ENCODE measurements at places on chromosomes 16 and 17.

DNA sequence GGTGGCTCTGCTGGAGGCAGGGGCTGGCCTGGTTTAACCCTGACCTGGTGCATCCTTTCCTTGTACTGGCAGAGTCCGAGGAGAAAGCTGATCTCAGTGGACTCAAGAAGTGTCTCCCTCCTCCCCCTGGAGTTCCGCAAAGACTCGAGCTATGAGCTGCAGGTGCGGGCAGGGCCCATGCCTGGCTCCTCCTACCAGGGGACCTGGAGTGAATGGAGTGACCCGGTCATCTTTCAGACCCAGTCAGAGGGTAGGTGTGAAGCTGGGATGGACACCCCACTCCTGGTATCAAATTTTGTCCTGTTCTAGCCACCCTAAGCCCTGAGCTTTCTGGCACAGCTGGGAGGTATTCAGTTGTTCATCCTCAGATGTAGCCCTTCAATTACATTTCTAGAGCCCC, 42.5 kb downstream of the IL21R start:
- no peak for DNase-seq

DNA sequence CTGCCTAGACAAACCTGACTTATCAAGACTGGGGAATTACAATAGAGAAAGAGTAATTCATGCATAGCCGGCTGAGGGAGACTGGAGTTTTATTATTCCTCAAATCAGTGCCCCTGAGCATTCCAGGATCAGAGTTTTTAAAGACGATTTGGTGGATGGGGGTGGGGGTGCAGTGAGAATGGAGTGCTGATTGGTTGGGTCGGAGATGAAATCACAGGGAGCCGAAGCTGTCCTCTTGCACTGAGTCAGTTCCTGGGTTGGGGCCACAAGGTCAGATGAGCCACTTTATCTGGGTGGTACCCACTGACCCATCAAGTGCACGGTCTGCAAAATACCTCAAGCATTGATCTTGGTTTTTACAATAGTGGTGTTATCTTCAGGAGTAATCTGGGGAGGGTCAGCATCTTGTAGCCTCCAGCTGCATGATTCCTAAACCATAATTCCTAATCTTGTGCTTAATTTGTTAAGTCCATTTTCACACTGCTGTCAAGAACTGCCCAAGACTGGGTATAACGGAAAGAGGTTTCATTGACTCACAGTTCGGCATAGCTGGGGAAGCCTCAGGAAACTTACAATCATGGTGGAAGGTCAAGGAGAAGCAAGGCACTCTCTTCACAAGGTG, 69.6 kb downstream of the MARF1 start:
- no peak for DNase-seq

DNA sequence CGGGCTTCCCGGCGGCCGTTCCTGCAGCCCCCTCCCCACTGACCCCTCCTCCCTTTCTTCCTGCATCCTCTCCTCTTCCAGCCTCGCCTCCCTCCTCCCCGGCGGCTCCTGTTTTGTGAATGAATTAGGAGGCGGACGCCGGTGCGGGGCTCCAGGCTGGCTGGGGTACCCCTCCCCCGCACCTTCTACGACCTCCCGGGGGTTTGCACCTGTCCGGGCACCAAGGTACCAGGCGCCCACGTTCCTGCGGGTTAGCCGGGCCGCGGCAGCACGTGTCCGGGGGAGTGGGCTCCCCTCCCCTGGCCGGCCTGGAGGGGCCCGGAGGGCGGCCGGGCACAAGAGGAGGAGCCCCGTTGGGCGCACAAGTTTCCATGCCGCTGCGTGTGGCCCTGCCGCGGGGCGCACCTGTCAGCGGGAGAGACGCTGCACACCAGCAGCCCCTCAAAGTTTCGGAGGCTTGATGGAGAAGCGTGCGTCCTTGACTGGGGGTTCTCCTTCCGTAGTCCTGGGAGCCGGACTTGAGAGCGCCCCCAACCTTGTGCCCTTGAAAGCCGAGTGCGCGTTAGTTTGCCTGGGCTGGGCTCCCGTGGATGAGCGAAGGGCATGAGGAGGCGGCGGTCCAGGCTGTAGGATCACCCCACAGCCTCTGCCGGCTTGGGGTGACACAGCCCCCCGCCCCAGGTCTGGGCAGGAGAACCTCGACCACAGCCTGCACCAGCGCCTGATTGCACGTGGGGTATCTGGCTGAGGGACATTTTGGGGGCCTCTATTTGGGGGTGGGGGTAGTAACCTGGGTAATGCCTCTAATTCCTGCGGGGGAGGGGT, 1.2 kb downstream of the HAS3 start:
- DNase-seq, result no peak

DNA sequence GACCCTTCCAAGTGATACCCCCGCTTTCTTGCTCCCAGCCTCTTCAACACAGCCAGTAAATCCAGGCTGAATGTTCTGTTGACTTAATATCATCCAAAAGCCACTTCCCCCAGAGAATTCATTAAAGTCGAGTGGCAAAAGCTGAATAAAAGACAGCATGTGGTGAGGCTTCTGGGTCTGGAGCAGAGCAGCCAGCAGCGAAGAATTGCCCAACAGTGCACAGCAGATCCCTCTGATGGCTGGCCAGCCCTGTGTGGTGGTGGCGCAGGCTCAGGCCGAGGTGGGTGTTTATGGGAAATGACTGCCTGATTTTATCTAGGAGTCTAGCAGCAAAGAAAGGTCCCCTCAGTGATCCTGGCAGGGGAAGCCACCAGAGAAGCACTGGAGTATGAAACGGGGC, 30.3 kb upstream of the RCVRN start:
- DNase-seq, result no peak

GRCh38 chr17:8192070-8192815, 2.3 kb upstream of the BORCS6 start:
- DNase-seq, result peak; percentile 37

GRCh38 chr17:76523084-76524037, 14.1 kb downstream of the CYGB start:
- DNase-seq, result no peak

GRCh38 chr16:58348986-58349385, 43.3 kb upstream of the GINS3 start:
- no peak for DNase-seq

DNA sequence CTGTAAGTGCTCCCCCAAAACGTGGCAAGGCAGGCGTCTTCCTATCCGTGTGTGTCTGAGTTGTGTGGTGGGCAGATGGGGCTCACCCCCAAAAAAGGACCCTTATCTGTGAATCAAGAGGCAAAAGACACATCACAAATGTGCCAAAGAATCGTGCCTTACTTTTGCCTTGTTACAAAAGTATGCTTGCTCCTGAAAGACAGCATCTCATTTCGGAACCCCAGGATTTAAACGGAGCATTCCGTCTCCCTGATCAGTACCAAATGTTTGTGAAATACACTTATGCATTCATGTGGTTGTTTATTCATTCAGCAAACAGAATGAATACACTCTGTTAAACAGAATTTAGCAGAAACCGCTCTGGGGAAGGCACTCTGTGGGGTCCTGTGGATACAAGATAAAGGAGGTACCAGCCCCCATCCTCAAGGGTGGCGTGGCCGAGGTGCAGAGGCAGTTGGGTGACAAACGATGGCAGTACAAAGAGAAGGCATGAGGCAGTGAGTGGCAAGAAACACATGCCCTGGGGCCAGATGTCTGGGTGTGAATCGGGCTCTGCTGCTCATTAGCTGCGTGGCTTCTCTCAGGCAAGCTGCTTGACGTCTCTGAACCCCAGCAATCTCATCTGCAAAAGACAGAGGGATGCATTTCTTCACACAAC, 654 bp downstream of the WFDC1 start:
- DNase-seq, result no peak

GRCh38 chr16:50505714-50506542, 42.3 kb upstream of the NKD1 start:
- no peak for DNase-seq

DNA sequence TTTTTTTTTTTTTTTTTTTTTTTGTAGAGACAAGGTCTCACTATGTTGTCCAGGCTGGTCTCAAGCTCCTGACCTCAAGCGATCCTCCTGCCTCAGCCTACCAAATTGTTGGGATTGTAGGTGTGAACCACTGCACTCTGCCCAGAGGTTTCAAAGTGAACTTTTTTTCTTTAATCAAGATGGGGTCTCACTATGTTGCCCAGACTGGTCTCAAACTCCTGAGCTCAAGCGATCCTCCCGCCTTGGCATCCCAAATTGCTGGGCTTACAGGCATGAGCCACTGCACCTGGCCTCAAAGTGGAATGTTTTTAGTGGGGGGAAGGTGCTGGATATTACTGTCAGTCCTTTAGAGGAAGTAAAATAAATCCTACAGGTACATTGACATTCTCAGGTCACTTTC, 12.0 kb upstream of the CEP20 start:
- no peak for DNase-seq

DNA sequence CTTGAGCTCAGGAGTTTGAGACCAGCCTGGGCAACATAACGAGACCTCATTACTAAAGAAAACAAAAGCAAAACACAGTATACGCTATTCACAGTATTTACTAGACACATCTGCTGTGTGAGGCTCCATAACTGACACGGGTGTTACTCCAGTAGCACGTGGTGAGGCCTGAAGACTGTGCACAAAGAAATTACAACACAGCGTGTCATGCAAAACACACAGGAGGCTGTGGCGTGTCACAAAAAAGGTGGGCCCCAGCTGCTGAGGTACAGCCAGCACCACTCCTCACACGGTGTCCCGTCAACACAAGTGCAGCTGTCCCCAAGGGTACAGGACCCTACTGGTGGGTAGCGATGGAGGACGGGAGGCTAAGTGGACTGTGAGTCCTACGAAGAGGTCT, 2.7 kb downstream of the CYBC1 start:
- DNase-seq, result no peak

- no peak for DNase-seq
These were observed 9.8 kb downstream of the ATP2C2 start for GRCh38 chr16:84378099-84378498.

DNA sequence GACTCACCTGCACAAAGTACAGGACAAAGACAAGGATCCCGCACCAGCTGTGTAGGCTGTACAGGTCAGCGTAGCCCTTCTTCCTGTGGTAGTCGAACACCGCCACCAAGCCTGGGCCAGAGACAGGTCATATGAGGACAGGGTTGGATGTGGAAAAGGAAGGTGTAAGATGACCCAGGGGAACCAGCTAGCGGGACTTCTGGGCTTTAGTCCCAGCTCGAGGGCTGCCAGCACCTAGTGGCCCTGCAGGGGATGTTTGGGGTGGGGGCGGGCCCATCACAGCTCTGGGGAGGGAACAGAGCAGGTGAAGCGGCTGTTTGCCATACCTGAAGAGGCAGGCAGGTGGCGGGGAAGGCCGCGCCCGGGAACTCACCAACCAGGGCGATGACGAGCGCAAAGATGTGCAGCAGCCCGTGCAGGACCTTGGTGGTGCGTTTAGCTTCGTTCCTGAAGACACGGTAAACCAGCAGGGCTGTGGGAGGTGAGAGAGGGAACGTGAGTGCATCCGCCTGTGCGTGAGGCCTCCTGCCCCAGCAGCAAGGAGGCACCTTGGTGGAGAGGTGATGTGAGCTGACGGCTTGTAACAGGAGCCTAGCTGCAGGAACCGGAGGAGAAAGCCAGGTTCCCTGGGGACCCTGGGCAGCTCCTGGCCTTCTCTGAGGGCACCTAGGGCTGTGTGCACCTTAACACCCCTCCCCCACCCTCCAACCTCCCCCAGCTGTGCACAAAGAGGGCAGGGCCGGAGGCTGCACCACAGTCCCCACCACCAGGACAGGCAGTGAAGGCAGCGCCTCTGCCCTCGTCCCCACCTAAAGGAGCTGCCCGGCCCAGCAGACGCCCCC, 10.2 kb downstream of the CYB561 start:
- no peak for DNase-seq
